Ascending aorta (tissue), 2 donors: ENCODE measurements at places on chromosomes 13 and 19. TPM values are rescaled to one million over a fixed set of nuclear protein-coding genes. Genes with fewer than 3 reads are reported as not detected.

Gene CFAP97D2
- not detected for total RNA-seq

Gene UBE2L5
- not detected for total RNA-seq

DNA sequence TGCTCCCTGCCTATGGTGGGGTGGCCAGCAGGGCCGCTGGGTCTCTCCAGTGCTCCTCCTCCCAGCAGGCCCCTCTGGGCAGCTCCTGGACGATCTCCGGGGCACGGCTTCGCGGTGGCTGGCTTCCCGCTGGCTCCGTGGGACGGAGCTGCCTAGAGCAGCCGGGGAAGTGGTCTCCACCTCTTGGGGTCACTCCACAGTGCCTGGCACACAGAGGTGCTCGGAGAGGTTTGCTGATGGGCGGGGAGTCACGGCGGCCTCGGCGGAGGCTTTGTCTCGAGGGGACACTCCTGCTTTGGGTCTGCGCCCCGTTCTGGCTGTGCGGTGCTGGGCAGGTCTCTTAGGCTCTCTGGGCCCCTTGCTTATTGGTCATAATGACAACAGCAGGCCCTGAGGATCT is 9.9 kb upstream of the CACTIN start:
- no peaks in the 10 kb centered on the region for H3K4me1 ChIP-seq
- H3K27ac ChIP-seq = no peak overlapping the region
- no peak overlapping the region for H3K4me3 ChIP-seq

DNA sequence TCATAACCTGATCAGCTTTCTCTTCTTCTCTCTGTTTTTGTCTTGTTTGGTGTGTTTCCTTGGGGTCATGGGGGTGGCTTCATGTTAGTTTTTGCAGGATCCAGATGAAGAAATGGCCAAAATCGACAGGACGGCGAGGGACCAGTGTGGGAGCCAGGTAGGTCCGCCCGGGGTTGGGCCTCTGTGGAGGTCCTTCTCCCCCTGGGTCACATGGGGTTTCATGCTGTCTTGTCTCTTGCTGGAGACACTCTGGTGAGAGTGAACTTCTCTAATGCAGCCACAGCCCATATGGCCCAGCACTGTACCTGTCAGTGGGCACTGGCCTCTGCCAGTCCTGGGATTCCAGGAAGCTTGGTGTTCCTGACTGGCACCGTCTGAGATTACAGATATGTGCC is 1.1 kb downstream of the CCNE1 start:
- DNase-seq = no peak
- H3K27ac ChIP-seq = no peak overlapping the region
- no peaks in the 10 kb centered on the region for H3K36me3 ChIP-seq
- H3K27me3 ChIP-seq = no peaks in the 10 kb centered on the region
- no peaks in the 10 kb centered on the region for H3K4me1 ChIP-seq

- no peak overlapping the region for H3K27ac ChIP-seq
- H3K4me3 ChIP-seq = no peak overlapping the region
- DNase-seq = no peak
These were observed 277.2 kb downstream of the NALCN start for GRCh38 chr13:101139081-101139480.

DNA sequence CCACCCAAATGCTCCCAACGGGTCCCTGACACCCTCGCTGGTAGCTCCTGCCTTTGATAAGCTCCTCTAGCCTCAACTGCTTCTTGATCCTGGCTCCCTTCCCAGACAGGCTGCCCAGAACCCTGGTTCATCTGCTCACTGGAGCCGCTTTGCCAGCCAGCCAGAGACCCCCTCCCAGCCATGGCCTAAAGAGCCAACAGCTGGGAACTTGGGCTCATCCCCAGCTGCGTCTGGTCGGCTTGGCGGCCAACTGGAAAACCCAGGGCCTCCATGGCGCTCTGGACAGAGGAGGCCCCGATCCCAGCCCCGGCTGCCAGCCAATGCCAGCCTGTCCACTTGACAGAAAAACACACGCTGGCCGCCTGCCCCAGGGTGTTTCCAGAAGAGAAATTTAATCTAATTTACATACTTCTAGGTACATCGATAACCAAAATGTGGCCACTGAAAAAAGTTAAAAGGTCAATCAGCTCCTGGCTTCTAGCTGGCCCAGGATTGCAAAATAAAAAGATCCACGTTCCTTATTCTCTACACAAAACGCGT is 3.0 kb upstream of the AKAP8L start:
- H3K4me1 ChIP-seq = peaks cover 21% of the 10 kb centered on the region
- peak overlapping the region; percentile 64 for H3K27ac ChIP-seq
- H3K4me3 ChIP-seq = no peak overlapping the region
